ENCODE measurements at places on chromosomes 4 and X. TPM values are rescaled to one million over a fixed set of nuclear protein-coding genes. Genes with fewer than 3 reads are reported as not detected.

GRCh38 chrX:151384807-151385206 is 12.2 kb upstream of the VMA21 start:
- no peak for DNase-seq

GRCh38 chr4:111113591-111113990 is 490.7 kb upstream of the PITX2 start:
- no peak for DNase-seq

PGK1 gene
- total RNA-seq = 345 TPM

PWWP3B gene
- not detected for total RNA-seq

DNA sequence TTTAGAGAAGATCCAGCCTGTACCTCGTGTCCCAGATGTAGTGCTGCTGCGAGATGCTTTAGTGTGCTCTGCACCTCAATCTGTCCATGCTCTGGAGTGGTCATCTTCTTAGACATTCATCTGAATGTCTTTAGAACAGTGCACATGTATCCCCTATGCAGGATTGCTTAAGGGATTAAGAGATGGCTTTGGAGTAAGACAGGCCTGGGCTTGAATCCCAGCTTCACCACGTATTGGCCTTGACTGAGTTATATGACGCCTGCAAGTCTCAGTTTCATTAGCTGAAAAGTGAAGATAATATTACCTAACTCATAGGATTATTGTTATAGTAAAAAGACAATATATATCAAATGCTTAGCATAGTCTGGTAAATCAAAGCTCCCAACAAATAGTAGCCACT is 98.3 kb downstream of the NFKB1 start:
- no peak for DNase-seq

GRCh38 chrX:136529795-136530194 is 2.2 kb upstream of the VGLL1 start:
- no peak for DNase-seq
